Activated CD4-positive, alpha-beta T cell treated with anti-CD3 and anti-CD28 coated beads, Interleukin-2, amount 10 ng/mL, durations not matched to agents 24 days and 14 days (primary cell): ENCODE measurements at places on chromosomes 1 and 21.
A peak's percentile ranks its signal among the peaks of the same experiment; 100 is the strongest.

DNA sequence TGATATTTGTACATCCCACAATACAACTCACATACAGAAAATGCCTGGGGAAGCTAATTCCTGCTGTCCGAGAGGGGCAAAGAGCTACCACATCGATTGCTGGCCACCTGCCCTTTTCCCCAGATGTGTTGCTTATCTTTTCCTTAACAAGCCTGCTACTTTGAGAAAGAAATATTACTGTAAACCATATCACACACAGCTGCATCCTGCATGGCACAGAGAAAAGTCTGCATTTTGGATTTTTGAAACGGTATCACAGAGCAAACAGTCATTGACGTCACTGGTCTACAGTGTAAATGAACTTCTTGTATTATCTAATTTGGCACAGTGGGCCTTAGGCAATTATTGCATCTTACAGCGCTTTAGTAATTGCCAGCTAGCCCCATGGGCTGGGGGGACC lies 164.7 kb downstream of the CLIC6 start:
- DNase-seq = no peak

DNA sequence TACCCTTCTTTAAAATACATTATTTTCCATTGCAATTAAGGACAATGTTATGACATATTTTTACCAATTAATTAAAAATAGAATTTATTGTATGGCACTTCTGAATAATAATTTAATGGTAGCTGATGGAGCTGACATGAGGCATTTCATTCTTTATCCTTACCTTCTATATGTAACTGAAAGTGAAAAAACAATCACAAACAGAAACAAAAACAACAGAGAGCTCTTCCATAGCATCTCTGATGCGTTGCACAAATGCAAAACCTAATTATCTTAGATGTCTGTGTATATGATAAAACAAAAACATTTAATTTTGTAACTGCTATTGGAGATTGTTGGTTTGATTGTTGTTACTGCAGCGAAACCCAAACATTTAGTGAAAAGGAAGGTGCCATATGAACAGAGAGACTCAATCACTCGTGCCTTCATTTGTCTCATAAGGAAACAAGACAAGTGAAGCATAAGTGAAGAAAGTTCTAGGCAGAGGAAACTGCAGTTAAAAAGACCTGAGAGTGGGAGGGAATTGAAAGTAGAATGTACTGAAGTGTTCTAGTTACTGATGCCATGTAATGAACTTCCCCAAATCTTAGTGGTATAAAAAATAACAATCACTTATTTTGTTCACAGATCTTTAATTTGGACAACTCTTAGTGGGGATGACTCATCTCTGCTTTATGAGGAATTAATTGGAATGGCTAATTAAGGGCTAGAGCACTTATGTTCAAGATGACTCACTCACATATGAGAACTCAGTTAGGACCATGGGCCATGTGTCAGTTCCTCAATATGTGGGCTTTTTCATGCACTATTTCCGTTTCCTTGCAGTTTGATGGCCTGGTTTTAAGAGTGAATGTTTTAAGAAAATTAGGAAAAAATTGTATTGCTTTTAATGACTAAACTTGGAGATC lies 245.0 kb upstream of the OLFM3 start:
- DNase-seq = no peak

- no peak for DNase-seq
Observed at GRCh38 chr1:231971397-231972110, 345.0 kb downstream of the DISC1 start.

DNA sequence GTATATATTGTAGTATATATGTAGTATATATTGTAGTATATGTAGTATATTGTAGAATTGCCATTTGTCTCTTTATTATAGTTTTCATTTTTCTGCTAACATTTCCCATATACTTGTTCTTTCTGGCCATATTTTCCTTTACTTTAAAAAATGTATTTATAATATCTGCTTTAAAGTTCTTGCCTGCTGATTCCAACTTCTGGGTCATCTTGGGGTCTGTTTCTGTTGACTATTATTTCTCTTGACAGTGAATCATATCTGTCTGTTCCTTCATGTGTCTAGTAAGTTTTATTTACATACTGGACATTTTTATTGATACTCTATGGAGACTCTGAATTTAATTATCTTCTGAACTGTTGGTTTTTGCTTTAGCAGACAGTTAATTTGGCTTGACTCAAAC lies 45.9 kb downstream of the MARK1 start:
- DNase-seq = no peak

DNA sequence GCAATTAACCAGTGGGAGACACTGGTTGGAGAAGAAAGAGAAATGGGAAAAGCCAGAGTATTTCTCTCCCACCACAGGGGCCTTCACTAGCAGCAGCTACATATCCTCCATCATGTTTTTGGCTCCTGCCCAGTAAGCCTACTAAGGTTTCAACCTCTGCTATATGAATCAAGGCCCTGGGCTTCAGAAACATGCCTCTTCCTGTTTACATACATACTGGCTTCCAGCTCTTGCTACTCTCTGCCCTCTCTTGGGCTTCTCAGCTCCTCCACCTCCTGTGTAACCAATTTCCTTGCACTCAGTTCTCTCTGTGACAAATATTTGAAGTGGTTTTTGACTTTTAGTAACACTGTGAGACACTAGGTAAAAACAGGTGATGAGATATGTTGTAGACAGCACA lies 80.8 kb downstream of the LRRC7 start:
- peak; percentile 63 for DNase-seq

- DNase-seq = no peak
Observed at GRCh38 chr21:46156678-46157077, 1.3 kb upstream of the FTCD start.

- no peak for DNase-seq
Observed at GRCh38 chr1:93459126-93459525, 11.2 kb downstream of the FNBP1L start.

DNA sequence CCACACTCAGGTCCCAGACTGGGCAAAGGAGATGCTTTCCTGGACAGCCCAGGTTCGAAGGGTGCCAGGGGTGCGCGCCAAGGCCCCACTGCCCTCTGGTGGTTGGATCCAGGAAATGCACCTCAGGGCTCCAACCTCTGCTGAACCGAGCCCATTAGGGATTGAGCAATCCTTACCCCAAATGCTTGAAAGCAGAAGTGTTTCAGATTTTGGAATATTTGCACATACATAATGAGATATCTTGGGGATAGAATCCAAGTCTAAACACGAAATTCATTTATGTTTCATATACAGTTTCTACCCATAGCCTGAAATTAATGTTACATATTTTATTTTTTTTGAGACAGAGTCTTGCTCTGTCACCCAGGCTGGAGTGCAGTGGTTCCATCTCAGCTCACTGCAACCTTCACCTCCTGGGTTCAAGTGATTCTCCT lies 57.4 kb downstream of the SLC9A1 start:
- DNase-seq = peak; percentile 94

GRCh38 chr1:50268049-50268448 lies 155.2 kb downstream of the DMRTA2 start:
- DNase-seq = peak; percentile 57

GRCh38 chr1:110628323-110629105 lies 22.4 kb upstream of the KCNA2 start:
- DNase-seq = no peak

- DNase-seq = no peak
Observed at GRCh38 chr1:192303029-192303428, 13.8 kb upstream of the RGS21 start.

- no peak for DNase-seq
Observed at GRCh38 chr1:202585590-202585933, 124.7 kb downstream of the SYT2 start.

DNA sequence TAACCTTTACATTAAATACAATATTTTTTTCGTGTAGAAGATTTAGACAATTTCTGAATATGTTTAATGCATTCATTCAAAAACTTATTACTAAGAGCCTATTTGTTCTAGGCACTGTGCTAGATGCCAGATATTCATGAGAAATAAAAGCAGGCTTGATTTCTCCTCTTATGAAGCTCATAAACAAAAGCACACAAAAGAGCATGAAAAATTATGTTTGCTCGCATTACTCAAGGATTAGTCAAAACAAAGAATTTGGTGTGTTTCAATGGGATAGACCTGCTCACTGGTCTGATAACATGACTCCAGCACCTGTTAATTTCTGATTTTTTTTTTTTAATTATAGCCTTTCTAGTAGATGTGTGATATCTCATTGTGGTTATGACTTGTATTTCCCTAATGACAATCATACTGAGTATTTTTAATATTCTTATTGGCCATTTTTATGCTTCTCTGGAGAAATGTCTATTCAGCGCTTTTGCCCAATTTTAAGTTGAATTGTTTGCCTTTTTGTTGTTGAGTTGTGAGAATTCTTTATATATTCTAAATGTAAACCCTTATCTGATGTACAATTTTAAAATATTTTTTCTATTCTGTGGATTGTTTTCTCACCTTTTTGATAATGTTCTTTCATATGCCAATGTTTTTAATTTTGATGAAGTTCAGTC lies 382.3 kb upstream of the ADGRL4 start:
- DNase-seq = no peak

GRCh38 chr1:12404918-12405317 lies 175.1 kb downstream of the VPS13D start:
- no peak for DNase-seq

GRCh38 chr1:198966519-198966918 lies 327.7 kb downstream of the PTPRC start:
- DNase-seq = peak; percentile 60

- no peak for DNase-seq
Observed at GRCh38 chr1:160177231-160177630, 13.1 kb upstream of the CASQ1 start.

GRCh38 chr21:45220071-45220481 lies 67.6 kb downstream of the POFUT2 start:
- no peak for DNase-seq

DNA sequence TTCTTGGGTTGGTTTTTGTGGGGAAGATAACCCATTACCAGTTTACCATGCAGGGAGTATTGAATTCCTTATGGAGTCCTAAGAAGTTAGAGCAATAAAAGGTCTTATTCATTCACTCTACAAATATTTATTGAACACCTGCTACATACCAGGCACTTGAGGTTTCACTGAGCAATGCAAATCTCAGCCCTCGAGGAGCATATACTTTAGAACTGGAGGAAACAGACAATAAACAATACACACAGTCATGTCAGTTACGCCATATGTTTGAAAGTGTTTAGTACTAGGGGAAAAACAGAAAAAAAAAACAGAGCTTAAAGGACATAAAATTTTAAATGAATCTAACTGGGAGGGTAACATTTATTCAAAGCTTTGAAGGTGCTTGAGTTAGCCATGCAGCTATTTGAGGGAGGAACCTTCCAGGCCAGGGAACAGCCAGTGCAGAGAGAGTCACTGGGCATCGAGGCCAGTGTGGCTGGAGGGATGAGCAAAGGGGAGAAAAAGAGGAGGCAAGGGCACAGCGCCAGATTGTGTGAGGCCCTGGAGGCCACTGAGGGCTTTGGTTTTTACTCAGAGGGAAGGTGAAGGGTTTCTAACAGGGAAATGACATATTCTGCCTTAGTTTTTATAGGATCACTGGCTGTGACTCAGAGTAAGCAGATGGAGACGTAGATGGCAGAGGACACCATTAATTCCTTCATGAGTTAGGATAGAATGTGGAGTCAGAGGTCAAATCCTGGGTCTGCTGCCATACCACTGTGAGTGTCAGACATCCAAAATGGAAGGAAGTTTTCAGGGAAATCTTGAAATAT lies 32.7 kb downstream of the C1orf21 start:
- no peak for DNase-seq

DNA sequence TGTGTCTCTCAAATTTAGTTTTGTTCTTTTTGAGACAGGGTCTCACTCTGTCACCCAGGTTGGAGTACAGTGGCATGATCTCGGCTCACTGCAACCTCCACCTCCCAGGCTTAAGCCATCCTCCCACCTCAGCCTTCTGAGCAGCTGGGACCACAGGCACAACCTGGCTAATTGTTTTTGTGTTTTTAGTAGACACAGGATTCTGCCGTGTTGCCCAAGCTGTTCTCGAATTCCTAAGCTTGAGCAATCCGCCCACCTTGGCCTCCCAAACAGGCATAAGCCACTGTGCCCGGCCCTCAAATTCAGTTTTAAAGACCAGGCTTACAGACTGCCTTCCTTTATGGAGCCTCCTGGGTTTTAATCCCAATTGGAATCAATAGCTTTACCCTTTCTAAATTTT lies 83.7 kb upstream of the SELENON start:
- DNase-seq = no peak

- no peak for DNase-seq
Observed at GRCh38 chr21:41086569-41086968, 81.4 kb upstream of the BACE2 start.

DNA sequence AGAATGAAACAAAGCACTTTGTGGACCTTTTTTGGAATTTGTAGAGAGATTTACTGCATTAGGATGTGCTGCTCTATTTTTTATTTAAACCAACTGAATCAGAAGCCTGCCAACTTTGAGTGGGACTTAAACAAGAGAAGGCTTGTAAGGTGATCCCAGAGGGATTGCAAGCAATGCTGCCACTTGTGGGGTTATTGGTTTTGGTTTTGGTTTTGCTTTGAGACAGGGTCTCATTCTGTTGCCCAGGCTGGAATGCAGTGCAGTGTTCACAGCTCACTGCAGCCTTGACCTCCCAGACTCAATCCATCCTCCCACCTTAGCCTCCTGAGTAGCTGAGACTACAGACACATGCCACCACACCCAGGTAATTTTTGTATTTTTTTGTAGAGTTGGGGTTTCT lies 32.2 kb upstream of the GNG5 start:
- peak; percentile 64 for DNase-seq

DNA sequence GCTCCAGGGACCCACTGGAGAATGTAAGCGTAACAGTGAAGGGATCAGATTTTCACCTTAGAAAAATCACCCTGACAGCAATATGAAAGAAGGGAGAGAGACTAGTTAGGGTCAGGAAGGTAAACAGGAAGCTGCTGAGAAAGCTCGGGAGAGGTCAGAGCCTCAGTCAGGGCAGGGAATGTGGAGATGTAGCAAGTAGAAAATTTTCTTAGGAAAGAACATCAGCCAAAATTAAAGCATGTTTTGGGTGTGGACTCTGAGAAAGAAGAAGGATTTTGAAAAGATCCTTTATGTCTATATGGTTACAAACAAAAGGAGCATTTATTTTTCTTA lies 16.7 kb upstream of the ERICH3 start:
- no peak for DNase-seq

- no peak for DNase-seq
Observed at GRCh38 chr1:38992412-38993111, 1.5 kb downstream of the AKIRIN1 start.

DNA sequence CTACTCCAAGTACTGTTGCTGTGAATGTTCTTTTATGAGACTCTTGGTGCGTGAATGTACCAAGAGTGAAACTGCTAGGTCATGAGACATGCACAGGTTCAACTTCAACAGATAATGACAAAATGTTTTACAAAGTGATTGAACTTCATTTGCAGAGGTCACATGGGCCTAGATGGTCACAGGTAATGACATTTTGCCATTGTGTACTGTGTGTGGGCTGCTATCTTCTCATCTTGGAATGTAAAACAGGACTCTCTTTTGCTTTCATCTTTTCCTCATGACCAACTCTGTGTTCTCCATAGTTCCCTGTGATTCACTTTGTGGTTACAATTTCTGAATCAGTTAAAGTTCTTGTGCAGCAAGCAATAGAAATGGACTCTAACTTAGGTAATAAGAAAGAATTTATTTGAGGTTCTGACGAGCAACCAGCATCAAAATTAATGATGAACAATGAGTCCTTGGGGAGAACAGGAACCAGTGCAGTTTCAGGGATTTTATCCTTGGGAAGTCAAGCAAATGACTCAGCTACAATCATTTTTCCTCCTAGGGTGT lies 16.2 kb upstream of the TSNAX start:
- DNase-seq = no peak

- no peak for DNase-seq
Observed at GRCh38 chr1:221527302-221527701, 214.6 kb downstream of the DUSP10 start.

GRCh38 chr1:43789604-43790550 lies 82.5 kb downstream of the ST3GAL3 start:
- DNase-seq = peak; percentile 71

- no peak for DNase-seq
Observed at GRCh38 chr1:33716976-33717688, 146.7 kb upstream of the HMGB4 start.
